Neural crest cell (in vitro differentiated cells): ENCODE measurements at places on chromosomes 1 and 21. TPM values are rescaled to one million over a fixed set of nuclear protein-coding genes. Genes with fewer than 3 reads are reported as not detected.

GRCh38 chr1:6126028-6126427, 54.1 kb downstream of the CHD5 start:
- H3K4me3 ChIP-seq: no peak overlapping the region
- no peak overlapping the region for H3K27ac ChIP-seq
- H3K4me1 ChIP-seq: no peaks in the 10 kb centered on the region
- H3K27me3 ChIP-seq: no peaks in the 10 kb centered on the region
- no peak for DNase-seq

GRCh38 chr1:42172381-42173133, 8.0 kb upstream of the GUCA2A start:
- H3K36me3 ChIP-seq: no peaks in the 10 kb centered on the region
- H3K27ac ChIP-seq: peak overlapping the region; percentile 87
- DNase-seq: no peak
- H3K4me3 ChIP-seq: peak overlapping the region; percentile 51
- peaks cover 21% of the 10 kb centered on the region for H3K4me1 ChIP-seq
- no peaks in the 10 kb centered on the region for H3K27me3 ChIP-seq

GRCh38 chr1:28845786-28846543, 34.0 kb downstream of the OPRD1 start:
- no peak for DNase-seq
- H3K27ac ChIP-seq: no peak overlapping the region
- no peaks in the 10 kb centered on the region for H3K27me3 ChIP-seq
- H3K4me1 ChIP-seq: no peaks in the 10 kb centered on the region
- no peak overlapping the region for H3K4me3 ChIP-seq

- no peak for DNase-seq
- no peaks in the 10 kb centered on the region for H3K4me1 ChIP-seq
- H3K27ac ChIP-seq: no peak overlapping the region
- peaks cover 25% of the 10 kb centered on the region for H3K27me3 ChIP-seq
- no peak overlapping the region for H3K4me3 ChIP-seq
Observed at GRCh38 chr1:153359241-153359640, 1.6 kb downstream of the S100A9 start.

DNA sequence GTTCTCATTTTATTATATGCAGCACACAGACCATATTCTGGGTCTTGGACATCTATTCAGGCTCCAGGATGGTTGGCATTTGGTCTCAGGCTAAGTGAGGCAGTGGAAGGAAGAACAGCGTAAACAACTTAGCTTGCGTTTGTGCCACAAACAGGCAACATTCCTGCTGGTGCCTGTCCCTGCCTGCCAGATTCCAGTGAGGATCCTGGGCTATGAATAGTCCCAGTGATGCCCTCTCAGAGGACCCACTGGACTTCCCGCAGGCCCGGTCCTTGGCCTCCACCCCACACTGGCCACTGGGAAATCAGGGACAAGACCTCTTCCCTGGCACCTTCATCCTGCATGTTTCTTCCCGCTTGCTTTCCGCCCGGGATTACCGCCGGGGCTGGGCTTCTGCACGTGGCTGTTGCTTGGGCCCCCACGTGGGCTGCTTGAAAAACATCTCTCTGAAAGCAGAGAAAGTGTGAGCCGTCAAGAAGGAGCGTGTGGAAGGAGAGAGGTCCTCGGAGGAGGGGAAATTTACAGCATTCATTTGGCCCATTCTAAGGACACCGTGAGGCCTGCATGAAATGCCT, 145.1 kb upstream of the WNT4 start:
- no peaks in the 10 kb centered on the region for H3K36me3 ChIP-seq
- H3K27ac ChIP-seq: peak overlapping the region; percentile 12
- no peak overlapping the region for H3K4me3 ChIP-seq

- H3K27ac ChIP-seq: no peak overlapping the region
- H3K36me3 ChIP-seq: no peaks in the 10 kb centered on the region
- no peak overlapping the region for H3K4me3 ChIP-seq
- no peak for DNase-seq
- no peaks in the 10 kb centered on the region for H3K27me3 ChIP-seq
Observed at GRCh38 chr1:199808110-199808870, 219.2 kb upstream of the NR5A2 start.

The U2AF1 gene
- total RNA-seq: 17.6 and 37.5 TPM in 2 replicates

The NLRP3 gene
- total RNA-seq: 0.07 TPM in 2 replicates

GRCh38 chr1:224922404-224923164, 6.9 kb upstream of the DNAH14 start:
- H3K27ac ChIP-seq: no peak overlapping the region
- H3K4me1 ChIP-seq: no peaks in the 10 kb centered on the region
- H3K36me3 ChIP-seq: no peaks in the 10 kb centered on the region
- no peak for DNase-seq
- H3K4me3 ChIP-seq: no peak overlapping the region
- H3K27me3 ChIP-seq: no peaks in the 10 kb centered on the region

The TRIM17 gene
- total RNA-seq: 4.7 and 6.3 TPM in 2 replicates

GRCh38 chr1:159756397-159756796, 24.4 kb upstream of the DUSP23 start:
- H3K27ac ChIP-seq: no peak overlapping the region
- no peak for DNase-seq
- peaks cover 46% of the 10 kb centered on the region for H3K27me3 ChIP-seq

The SELENBP1 gene
- total RNA-seq: 35.9 and 36.2 TPM in 2 replicates

The SLAMF7 gene
- total RNA-seq: not detected in 2 replicates

The LMX1A gene
- not detected in 2 replicates for total RNA-seq

DNA sequence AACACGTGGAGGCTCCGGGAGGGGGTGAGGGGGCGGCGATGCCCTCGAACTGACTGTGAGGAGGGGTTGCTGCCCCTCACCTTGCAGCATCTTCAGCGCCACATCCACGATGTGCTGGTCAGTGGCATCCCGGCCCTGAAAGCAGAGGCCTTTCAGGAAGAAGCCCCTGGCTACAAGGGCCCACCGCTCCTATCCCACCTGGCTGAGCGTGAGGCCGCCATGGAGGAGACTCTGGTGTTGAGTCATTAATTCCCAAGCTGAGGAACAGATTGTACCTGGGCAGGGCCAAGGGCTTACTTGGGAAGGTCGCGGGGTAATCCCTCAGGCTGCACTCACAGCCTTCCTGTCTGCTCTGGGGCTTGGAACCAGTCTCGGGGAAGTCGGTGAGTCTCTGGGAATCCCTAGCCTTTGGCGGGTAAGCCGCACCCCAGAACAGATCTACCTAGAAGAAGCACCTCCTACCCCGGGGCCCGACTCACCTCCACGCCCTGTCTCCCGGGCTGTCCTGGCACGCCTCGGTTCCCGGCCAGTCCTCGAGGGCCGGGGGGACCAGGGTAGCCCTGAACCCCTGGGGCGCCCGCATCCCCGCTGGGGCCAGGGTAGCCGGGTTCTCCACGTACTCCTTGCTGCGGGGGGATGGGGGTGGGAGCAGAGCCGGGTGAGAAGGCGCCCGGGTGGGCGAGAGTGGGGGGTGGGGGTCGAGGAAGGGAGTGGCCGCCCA, 13.9 kb downstream of the COL9A2 start:
- no peak overlapping the region for H3K27ac ChIP-seq
- H3K4me1 ChIP-seq: no peaks in the 10 kb centered on the region
- H3K4me3 ChIP-seq: no peak overlapping the region
- no peaks in the 10 kb centered on the region for H3K27me3 ChIP-seq
- DNase-seq: no peak

DNA sequence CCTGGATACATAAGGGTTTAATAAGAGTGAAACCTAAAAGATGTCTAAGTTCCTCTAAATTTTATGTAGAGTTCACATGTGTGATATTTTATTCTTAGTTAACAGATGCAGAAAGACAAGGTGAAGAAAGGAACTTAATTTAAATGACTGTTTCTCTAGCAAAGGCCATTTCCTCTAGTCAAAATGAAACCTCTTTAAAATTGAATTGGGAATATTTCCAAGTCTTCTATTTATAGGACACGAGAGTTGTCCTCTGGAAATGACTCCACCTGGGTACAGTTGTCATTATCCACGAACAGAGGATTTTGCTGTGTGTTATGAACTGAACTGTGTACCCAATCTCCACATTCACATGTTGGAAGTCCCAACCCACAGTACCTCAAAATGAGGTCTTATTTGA, 64.5 kb upstream of the KCNK1 start:
- DNase-seq: no peak
- no peaks in the 10 kb centered on the region for H3K36me3 ChIP-seq
- no peak overlapping the region for H3K27ac ChIP-seq

DNA sequence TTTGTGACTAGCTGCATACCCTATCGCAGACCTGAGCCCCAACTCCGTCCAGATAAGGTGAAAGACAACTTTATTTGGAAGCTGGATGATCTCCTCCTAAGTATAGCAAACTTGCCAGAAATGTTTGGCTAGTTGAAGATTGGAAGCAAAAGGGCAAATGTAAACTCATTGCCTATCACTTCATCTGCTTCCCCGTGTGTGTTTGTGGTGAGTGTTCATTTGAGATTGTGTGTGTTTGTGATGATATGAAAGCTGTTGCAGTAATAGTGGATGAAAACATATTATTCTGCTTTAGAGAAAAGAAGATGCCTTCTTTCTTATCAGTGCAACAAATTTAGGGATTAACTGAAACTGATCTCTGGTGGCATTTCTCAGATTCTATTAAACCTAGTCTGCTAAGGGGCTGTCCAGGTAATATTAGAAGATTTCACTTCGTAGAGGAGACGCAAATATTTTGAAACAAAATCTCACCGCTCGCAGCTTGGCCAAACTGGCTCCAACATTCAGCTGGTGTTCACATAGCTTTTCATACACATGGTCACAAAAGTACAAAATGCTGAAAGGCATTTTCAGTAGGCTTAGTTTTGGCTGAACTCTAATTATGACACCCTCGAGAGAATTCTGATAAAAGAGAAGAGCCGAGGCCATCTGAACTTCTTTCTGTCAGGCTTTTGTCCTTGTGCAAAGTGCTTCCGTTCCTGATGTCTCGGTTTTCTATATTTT, 1.1 kb downstream of the TBX19 start:
- H3K4me3 ChIP-seq: no peak overlapping the region
- H3K27me3 ChIP-seq: no peaks in the 10 kb centered on the region
- H3K36me3 ChIP-seq: no peaks in the 10 kb centered on the region
- DNase-seq: no peak
- H3K4me1 ChIP-seq: peaks cover 4% of the 10 kb centered on the region

DNA sequence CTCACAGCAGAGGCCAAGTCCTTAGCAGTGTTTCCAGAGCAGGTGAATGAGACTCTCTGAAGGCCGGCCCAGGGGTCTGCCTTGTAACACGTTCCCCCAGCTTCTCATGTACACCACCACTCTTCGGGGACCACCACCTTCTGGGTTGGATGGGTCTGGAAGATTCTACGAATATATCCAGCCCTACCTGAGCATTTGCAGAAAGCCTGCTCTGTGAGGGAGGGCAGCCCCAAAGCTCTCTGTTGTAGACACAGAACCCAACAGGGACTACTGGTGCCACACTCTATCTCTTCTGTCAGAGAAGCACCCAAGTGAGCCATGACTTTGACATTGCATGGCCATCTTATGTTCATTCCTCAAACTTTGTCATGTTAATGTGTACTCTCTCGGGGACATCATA, 61.8 kb downstream of the CD247 start:
- H3K4me1 ChIP-seq: peaks cover 19% of the 10 kb centered on the region
- DNase-seq: no peak
- H3K27me3 ChIP-seq: peaks cover 2% of the 10 kb centered on the region
- H3K4me3 ChIP-seq: peak overlapping the region; percentile 84
- H3K27ac ChIP-seq: no peak overlapping the region
- no peaks in the 10 kb centered on the region for H3K36me3 ChIP-seq

The RNU1-4 gene
- total RNA-seq: 2,478 and 3,042 TPM in 2 replicates

- H3K27ac ChIP-seq: no peak overlapping the region
- H3K27me3 ChIP-seq: no peaks in the 10 kb centered on the region
- peaks cover 17% of the 10 kb centered on the region for H3K36me3 ChIP-seq
- H3K4me3 ChIP-seq: no peak overlapping the region
- peaks cover 25% of the 10 kb centered on the region for H3K4me1 ChIP-seq
Observed at GRCh38 chr1:161364332-161364731, 3.3 kb downstream of the CFAP126 start.
